ENCODE measurements at places on chromosomes 3 and 15.

DNA sequence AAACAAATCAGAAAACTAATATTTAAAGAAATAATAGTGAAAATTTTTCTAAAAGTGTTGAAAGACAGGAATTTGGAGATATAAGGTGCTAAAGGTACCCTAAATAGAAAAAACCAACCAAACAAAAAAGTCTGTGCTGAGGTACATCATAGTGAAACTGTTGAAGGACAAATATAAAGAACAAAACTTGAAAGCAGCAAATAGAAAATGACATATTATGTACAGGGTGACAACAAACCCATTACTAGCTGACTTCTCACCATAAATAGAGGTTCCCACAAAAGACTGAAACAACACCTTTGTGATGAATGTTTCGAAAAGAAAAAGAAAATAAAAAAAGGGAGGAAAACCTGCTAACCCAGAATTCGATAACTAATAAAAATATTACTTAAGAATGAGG, 502.5 kb upstream of the NECTIN3 start:
- no peak overlapping the region for H3K27ac ChIP-seq
- no peaks in the 10 kb centered on the region for H3K4me1 ChIP-seq

GRCh38 chr3:11273891-11274291, 1.7 kb downstream of the ATG7 start:
- no peaks in the 10 kb centered on the region for H3K27me3 ChIP-seq
- peak overlapping the region; percentile 100 for H3K4me3 ChIP-seq
- peak overlapping the region; percentile 96 for H3K27ac ChIP-seq

DNA sequence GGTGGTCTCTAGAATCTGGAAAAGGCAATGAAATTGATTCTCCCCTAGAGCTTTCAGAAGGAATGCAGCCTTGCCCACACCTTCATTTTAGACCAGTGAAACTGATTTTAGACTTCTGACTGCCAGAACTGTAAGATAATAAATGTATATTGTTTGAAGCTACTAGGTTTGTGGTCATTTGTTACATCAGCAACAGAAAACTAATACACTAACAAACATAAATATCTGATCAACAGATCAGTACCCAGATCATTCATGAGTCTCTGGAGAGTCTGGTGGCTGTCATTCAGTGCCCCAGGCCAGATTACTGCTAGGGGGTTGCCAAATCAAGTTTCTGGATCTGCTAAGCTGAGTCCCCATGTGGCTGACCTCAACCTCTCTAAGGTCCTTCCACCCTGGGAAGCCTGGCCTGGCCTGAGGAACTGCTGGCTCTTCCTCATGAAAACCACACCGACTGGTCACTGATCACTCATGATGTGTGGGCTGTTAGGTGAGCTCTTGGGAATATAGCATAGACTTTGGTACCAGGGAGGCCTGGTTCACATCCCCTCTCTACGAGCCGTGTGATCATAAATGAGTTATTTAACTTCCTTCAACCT, 11.1 kb upstream of the LACTB start:
- no peak overlapping the region for H3K4me3 ChIP-seq
- H3K27me3 ChIP-seq: no peaks in the 10 kb centered on the region
- peak overlapping the region; percentile 20 for H3K27ac ChIP-seq
- H3K4me1 ChIP-seq: peaks cover 4% of the 10 kb centered on the region

DNA sequence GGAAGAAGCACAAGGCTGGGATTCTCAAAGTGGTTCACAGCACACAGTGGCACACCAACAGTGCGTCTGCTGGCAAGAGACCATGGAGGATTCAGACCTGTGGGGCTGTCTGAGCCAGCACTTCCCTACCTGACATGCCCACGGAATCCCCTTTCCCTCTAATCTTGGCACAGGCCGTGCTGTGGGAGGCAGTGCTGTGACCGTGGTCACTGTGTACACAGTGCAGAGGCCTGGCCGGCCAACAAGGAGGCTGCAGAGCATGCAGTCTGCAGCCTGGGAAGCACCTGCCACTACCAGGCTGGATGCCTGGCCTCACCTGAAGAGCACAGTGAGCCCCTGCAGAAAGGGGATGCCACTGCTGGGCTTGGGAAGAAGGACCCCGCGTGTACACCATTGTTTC, 301.0 kb upstream of the LYSMD4 start:
- H3K27me3 ChIP-seq: no peaks in the 10 kb centered on the region
- no peaks in the 10 kb centered on the region for H3K4me1 ChIP-seq
- DNase-seq: no peak
- no peak overlapping the region for H3K27ac ChIP-seq
- no peaks in the 10 kb centered on the region for H3K36me3 ChIP-seq

DNA sequence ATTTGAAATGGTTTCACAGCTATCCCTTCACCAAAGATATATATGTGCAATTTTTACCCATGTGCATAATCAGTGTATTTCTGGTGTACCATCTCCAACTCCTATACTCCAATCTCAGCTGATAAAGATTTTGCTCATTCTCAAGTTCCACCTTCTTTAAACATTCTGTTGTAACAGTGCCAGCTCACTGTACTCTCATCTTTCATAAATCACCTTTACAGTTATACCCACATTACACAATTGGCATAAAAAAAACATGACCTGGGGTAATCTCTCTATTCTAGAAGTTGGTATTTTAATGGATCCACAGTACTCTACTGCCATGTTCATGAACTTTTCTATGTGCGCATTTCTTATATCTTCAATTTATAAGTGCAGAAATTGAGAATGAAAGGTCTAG, 339.9 kb upstream of the DPH6 start:
- DNase-seq: no peak
- H3K4me3 ChIP-seq: no peak overlapping the region
- H3K27me3 ChIP-seq: no peaks in the 10 kb centered on the region
- no peaks in the 10 kb centered on the region for H3K36me3 ChIP-seq
- no peaks in the 10 kb centered on the region for H3K4me1 ChIP-seq

- DNase-seq: no peak
- H3K36me3 ChIP-seq: peaks cover 3% of the 10 kb centered on the region
- H3K4me3 ChIP-seq: peak overlapping the region; percentile 90
These were observed 2.9 kb downstream of the GATA2 start for GRCh38 chr3:128489927-128490649.

GRCh38 chr3:187064210-187065115, 74.8 kb downstream of the RPL39L start:
- no peak overlapping the region for H3K27ac ChIP-seq
- H3K4me1 ChIP-seq: no peaks in the 10 kb centered on the region
- no peak for DNase-seq

DNA sequence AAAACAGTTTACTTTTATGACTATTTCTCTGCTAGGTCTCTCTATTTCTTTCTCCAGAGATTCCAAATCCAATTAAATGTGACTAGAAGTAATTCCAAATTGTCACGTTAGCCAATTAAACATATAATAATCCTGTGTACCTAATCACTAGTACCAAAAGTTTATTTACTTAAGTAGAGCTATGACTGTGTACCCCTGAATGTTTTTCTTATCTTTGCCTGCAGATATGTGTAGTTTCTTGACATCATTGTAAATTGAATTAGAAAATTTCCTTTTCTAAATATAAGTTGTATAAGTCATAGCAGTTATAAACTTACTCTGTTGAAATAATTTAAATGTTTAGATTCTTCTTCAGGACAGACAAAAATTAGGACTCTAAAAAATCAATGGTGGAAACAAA, 163.3 kb downstream of the SPATA16 start:
- H3K27ac ChIP-seq: no peak overlapping the region
- no peaks in the 10 kb centered on the region for H3K36me3 ChIP-seq
- no peaks in the 10 kb centered on the region for H3K4me1 ChIP-seq
- no peak overlapping the region for H3K4me3 ChIP-seq
- no peak for DNase-seq

DNA sequence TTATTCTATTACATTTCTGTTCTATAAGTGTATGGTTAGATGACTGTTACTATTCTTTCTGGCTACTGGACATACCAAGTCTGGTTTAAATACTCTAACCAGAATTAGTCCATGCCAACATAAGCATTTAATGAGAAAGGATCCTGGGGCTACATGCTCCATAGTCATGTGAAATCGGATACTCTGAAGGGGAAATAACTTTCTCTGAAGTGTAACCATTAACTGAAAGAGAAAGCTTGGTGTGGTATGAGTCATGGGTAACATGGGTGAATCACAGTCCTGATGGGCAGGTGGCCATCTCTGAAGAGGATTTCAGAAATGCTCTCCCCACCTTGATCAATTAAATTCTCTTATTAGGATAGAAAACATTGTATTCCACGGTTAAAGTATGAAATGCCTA, 69.4 kb downstream of the FHIT start:
- DNase-seq: no peak
- no peaks in the 10 kb centered on the region for H3K27me3 ChIP-seq
- no peak overlapping the region for H3K27ac ChIP-seq
- H3K4me1 ChIP-seq: no peaks in the 10 kb centered on the region

GRCh38 chr15:25792128-25792527, 71.0 kb downstream of the ATP10A start:
- no peaks in the 10 kb centered on the region for H3K36me3 ChIP-seq
- no peak overlapping the region for H3K27ac ChIP-seq
- no peak for DNase-seq
- no peaks in the 10 kb centered on the region for H3K4me1 ChIP-seq
- H3K27me3 ChIP-seq: no peaks in the 10 kb centered on the region
- no peak overlapping the region for H3K4me3 ChIP-seq

GRCh38 chr3:119918992-119919933, 137.4 kb downstream of the NR1I2 start:
- no peak overlapping the region for H3K27ac ChIP-seq
- DNase-seq: no peak
- peaks cover 4% of the 10 kb centered on the region for H3K36me3 ChIP-seq
- H3K4me1 ChIP-seq: no peaks in the 10 kb centered on the region
- no peak overlapping the region for H3K4me3 ChIP-seq

DNA sequence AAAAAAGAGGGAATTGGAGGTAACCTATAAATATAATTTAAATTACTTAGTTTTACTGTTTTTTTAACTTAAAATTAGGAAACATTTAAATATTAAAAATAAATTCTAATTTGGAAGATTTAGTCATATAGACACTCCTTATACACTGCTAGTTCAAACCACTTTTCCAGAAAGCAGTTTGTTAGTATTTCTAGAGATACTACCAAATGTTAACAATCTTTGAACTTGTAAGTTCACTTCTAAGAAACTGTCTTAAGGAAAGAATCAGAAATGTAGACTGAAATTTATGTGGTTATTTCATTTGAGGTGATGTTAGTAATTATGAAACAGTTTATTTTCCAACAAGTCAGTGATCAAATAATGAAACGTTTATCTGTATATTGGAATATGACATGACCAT, 22.7 kb downstream of the CTDSPL2 start:
- H3K27me3 ChIP-seq: no peaks in the 10 kb centered on the region
- no peak overlapping the region for H3K4me3 ChIP-seq
- H3K36me3 ChIP-seq: no peaks in the 10 kb centered on the region
- no peaks in the 10 kb centered on the region for H3K4me1 ChIP-seq
- H3K27ac ChIP-seq: no peak overlapping the region

- H3K4me1 ChIP-seq: no peaks in the 10 kb centered on the region
- no peak overlapping the region for H3K27ac ChIP-seq
- H3K36me3 ChIP-seq: no peaks in the 10 kb centered on the region
- DNase-seq: no peak
These were observed 208.7 kb downstream of the SOX2 start for GRCh38 chr3:181920409-181920808.
